ENCODE measurements at places on chromosomes 11 and 22. TPM values are rescaled to one million over a fixed set of nuclear protein-coding genes. Genes with fewer than 3 reads are reported as not detected.

- no peak for DNase-seq
- H3K36me3 ChIP-seq, result no peaks in the 10 kb centered on the region
- no peak overlapping the region for H3K4me3 ChIP-seq
- no peaks in the 10 kb centered on the region for H3K27me3 ChIP-seq
- no peaks in the 10 kb centered on the region for H3K4me1 ChIP-seq
These were observed 39.9 kb upstream of the ASPHD2 start for GRCh38 chr22:26389125-26389524.

- no peak overlapping the region for H3K27ac ChIP-seq
- DNase-seq, result no peak
- peak overlapping the region; percentile 28 for H3K4me3 ChIP-seq
- H3K36me3 ChIP-seq, result peaks cover 7% of the 10 kb centered on the region
- H3K4me1 ChIP-seq, result peaks cover 23% of the 10 kb centered on the region
These were observed 649 bp downstream of the SELENOO start for GRCh38 chr22:50201191-50202129.

DNA sequence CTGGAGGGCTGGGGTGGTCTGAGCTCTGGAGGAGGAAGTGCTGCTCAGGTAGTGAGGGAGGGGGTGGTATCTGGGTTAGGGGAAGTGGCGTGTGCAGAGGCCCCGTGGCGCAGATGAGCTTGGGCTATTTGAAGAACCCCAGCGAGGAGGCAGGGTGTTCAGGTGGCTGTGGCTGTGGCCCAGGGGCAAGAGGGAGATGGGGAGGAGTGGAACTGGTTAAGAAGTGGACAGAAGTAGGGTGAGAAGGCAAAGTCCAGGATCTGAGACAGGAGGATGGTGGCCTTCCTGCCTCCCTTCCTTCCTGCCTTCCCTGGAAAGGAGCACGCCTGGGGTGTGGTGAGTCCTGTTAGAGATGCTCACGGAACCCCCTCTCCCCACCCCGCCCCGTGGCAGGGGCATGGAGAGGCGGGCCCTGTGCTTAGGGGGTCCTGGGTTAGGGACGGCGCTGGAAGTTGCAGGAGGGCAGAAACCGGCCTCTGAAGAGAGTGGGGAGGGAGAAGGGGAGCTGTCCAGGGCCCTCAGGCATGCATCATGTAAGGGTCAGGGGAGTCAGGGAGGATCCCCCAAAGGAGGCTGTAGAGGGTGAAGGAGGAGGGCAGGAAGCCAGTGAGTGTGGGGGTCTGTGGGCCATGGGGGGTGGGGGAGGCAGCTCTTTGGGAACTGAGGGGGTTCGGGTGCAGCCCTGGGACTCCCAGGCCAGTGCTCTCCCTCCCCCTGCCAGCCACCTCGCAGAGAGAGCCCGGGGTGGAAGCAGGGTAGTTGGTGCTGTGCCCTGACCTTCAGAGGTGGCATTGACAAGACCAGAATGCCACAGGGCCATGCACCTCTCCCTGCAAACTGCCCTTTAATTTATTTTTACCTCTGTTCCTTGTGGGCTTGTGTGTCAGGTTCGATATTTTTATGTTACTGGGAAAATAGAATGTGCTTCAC lies 63.7 kb upstream of the PARVG start:
- H3K4me3 ChIP-seq, result no peak overlapping the region
- no peaks in the 10 kb centered on the region for H3K36me3 ChIP-seq
- H3K4me1 ChIP-seq, result no peaks in the 10 kb centered on the region
- H3K27me3 ChIP-seq, result no peaks in the 10 kb centered on the region
- no peak overlapping the region for H3K27ac ChIP-seq

NPTXR gene
- total RNA-seq, result 6.3 TPM

DNA sequence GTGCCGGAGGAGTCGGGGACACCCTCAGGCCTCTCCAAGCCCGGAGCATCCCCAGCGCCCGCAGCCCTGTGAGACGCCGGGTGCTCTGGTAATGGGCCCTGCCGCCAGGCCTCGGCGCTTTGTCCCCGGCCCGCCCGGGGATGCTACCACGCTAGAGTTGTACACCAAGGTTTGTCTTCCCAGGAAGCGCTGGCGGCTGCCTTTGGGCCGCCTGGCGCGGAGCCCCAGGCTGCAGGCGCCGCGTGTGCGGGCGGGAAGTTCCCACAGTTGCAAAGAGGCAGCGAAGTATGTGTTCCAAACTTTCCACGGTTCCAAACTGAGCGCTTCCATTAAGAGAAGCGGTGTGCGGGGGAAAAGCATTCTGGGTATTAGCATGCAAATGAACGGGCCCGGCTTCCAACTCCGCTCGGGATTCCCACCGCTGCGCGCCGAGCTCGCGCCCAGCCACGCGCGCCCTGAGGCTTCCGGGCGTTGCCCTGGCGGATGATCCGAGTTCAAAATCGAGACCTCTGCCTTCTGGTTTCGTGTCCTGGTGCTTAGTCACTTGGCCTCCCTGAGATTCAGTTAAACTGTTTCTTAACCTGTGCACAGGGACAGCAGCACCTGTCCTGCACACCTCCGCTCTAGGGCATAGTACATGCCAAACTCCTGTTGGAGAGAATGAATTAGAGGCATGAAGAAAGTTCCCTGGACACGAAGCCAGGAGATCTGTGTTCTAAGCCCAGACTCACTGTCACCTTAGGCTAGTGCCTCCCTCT lies 1.3 kb upstream of the PATZ1 start:
- H3K4me3 ChIP-seq, result peak overlapping the region; percentile 77
- peak; percentile 58 for DNase-seq

CTSF gene
- total RNA-seq, result 5.6 TPM

- peaks cover 10% of the 10 kb centered on the region for H3K36me3 ChIP-seq
- no peak overlapping the region for H3K27ac ChIP-seq
- no peaks in the 10 kb centered on the region for H3K27me3 ChIP-seq
- H3K4me3 ChIP-seq, result no peak overlapping the region
- DNase-seq, result no peak
These were observed 26.6 kb upstream of the CRTAM start for GRCh38 chr11:122811721-122812120.

GAL3ST3 gene
- total RNA-seq, result not detected

DNA sequence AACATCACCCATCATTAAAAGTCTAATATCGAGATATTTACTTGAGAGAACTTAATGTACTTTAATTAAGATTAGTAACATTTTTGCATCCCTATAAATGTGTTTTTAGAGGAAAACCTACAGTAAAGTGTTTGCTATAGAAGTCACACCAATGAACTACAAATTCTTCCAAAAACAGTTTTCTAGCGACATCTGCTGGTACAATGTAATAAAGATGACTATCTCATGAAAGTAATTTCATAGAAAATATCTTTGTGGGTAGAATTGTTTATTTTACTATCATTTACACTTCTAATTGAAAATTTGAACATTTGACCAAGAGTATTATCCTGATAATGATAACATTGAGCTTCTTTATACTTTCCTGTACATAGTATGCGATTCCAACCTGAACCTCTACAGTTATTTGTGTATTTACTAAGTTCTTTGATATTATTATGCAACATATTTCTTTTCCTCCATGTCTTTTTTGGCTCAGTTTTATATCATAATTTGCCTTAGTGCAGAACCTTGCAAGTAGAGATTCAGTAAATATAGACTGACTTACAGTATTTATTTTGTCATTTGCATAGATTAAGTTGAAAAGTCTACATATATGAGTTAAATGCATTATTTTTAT lies 252.7 kb downstream of the TMEM135 start:
- DNase-seq, result peak; percentile 29
- no peaks in the 10 kb centered on the region for H3K4me1 ChIP-seq
- no peaks in the 10 kb centered on the region for H3K36me3 ChIP-seq
- H3K27ac ChIP-seq, result no peak overlapping the region
- H3K4me3 ChIP-seq, result no peak overlapping the region

DNA sequence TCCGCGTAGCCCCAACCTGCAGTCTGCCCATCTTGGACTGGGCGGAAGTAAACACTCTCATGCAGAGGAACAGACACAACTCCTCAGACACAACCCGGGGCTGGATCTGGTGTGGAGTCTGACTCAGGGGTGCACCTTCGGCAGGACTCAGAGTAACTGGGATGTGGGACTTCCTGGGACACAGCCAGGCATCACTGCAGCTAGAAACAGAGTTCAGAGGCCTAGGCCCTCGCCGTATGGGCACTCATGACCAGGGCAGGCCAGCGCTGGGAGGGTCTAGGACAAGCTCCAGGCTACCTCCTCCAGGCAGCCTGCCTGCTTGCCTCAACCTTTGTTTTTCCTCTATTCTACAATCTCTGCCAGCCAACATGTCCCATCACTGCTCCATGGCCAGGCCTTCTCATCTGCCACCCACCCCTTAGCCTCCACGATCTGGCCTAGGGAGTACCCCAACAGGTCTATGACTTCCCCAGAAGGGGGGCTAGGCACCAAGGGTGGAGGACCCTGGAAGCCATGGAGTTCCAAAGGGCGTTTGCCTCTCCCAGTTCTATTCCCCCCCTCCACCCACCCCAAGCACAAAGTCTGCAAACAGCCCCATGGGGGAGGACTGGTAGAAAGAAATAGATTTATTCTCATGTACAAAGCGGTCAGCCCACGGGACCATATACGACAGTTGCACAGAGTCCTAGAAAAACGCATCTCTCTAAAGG lies 98.5 kb downstream of the PDE2A start:
- no peak overlapping the region for H3K27ac ChIP-seq
- H3K27me3 ChIP-seq, result no peaks in the 10 kb centered on the region
- H3K4me1 ChIP-seq, result no peaks in the 10 kb centered on the region

GRCh38 chr11:93481279-93481678 lies 61.9 kb downstream of the SMCO4 start:
- no peaks in the 10 kb centered on the region for H3K36me3 ChIP-seq
- no peak overlapping the region for H3K27ac ChIP-seq
- no peak for DNase-seq
- H3K27me3 ChIP-seq, result no peaks in the 10 kb centered on the region
- no peaks in the 10 kb centered on the region for H3K4me1 ChIP-seq

- no peak for DNase-seq
- H3K4me1 ChIP-seq, result peaks cover 49% of the 10 kb centered on the region
- no peaks in the 10 kb centered on the region for H3K27me3 ChIP-seq
- H3K27ac ChIP-seq, result peak overlapping the region; percentile 100
- H3K36me3 ChIP-seq, result peaks cover 12% of the 10 kb centered on the region
- H3K4me3 ChIP-seq, result peak overlapping the region; percentile 99
These were observed 865 bp downstream of the RBM14 start for GRCh38 chr11:66617155-66617834.

- DNase-seq, result no peak
- H3K27me3 ChIP-seq, result no peaks in the 10 kb centered on the region
- H3K36me3 ChIP-seq, result no peaks in the 10 kb centered on the region
- H3K4me1 ChIP-seq, result peaks cover 33% of the 10 kb centered on the region
- H3K27ac ChIP-seq, result no peak overlapping the region
These were observed 46.3 kb downstream of the PIK3C2A start for GRCh38 chr11:17161515-17161914.

BBOX1 gene
- not detected for total RNA-seq

TREH gene
- not detected for total RNA-seq

- H3K27me3 ChIP-seq, result peaks cover 3% of the 10 kb centered on the region
- H3K27ac ChIP-seq, result no peak overlapping the region
- H3K36me3 ChIP-seq, result no peaks in the 10 kb centered on the region
- H3K4me1 ChIP-seq, result no peaks in the 10 kb centered on the region
- DNase-seq, result no peak
These were observed 24.3 kb upstream of the MRGPRX2 start for GRCh38 chr11:19084661-19085315.

- no peaks in the 10 kb centered on the region for H3K4me1 ChIP-seq
- no peak for DNase-seq
- H3K36me3 ChIP-seq, result no peaks in the 10 kb centered on the region
- H3K4me3 ChIP-seq, result no peak overlapping the region
- H3K27me3 ChIP-seq, result no peaks in the 10 kb centered on the region
- no peak overlapping the region for H3K27ac ChIP-seq
These were observed 6.4 kb downstream of the PLA2G3 start for GRCh38 chr22:31133911-31134310.

GRCh38 chr11:3000032-3000961 lies 8.2 kb upstream of the NAP1L4 start:
- H3K27me3 ChIP-seq, result no peaks in the 10 kb centered on the region
- no peak overlapping the region for H3K27ac ChIP-seq
- H3K4me3 ChIP-seq, result no peak overlapping the region
- no peaks in the 10 kb centered on the region for H3K4me1 ChIP-seq
- no peak for DNase-seq

DNA sequence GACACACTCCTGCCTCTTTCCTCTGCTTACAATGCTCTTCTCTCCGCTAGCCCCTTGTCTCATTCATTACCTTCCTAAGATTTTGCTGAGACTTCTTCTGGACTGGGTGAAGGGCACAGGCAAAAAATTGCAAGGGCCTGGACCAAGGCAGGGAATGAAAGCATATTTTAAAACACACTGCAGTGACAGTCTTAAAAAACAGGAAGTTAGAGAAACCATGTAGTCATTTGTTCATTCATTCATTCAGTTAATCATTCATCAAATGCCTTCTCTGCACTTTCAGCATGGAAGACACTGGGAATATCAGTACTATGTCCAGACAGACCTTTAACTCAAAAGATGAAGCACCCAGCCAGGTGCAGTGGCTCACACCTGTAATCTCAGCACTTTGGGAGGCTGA lies 44.9 kb upstream of the SWAP70 start:
- H3K4me1 ChIP-seq, result peaks cover 9% of the 10 kb centered on the region
- H3K4me3 ChIP-seq, result no peak overlapping the region
- no peak overlapping the region for H3K27ac ChIP-seq
- no peaks in the 10 kb centered on the region for H3K27me3 ChIP-seq
- no peaks in the 10 kb centered on the region for H3K36me3 ChIP-seq

DNA sequence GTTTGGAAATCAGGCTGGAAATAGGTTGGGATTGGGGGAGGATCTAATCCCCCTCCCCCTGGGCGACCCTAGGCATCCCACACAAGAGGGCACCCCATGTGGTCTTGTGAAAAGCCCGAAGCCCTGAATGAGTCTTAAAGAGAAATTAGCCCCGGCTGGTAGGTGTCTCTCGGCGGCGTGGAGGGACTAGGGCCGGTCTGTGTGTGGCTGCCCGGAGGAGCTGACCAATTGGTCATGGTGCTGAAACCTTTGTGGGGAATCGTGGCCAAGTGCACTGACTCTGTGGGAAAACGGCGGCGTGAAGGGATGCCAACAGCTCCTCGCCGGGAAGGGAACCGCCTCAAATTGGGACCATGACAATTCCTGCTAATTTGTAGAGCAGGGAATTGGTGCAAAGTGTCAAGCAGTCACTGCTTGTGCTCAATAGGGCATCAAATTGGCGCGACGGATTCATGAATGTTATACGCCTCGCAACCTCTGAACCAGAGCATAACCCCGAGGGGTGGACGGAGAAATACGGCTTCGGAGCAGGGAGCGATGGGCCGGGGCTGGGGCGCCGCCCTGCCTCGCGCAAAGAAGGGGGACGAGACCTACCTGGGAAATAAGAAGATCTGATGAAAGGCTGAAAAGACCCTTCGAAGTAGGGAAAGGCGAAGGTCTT lies 1.5 kb downstream of the DBX1 start:
- no peak for DNase-seq
- no peak overlapping the region for H3K27ac ChIP-seq
- no peak overlapping the region for H3K4me3 ChIP-seq
- peaks cover 54% of the 10 kb centered on the region for H3K27me3 ChIP-seq

- H3K4me3 ChIP-seq, result no peak overlapping the region
- H3K4me1 ChIP-seq, result no peaks in the 10 kb centered on the region
- H3K36me3 ChIP-seq, result no peaks in the 10 kb centered on the region
- no peaks in the 10 kb centered on the region for H3K27me3 ChIP-seq
These were observed 68.8 kb downstream of the RTL6 start for GRCh38 chr22:44428941-44429830.

GGTLC3 gene
- not detected for total RNA-seq

IFITM10 gene
- total RNA-seq, result 0.95 TPM

Measured in CD8-positive, alpha-beta memory T cell (primary cell).